Thoracic aorta (tissue), 2 donors: ENCODE measurements at places on chromosomes 12 and 14.

GRCh38 chr14:100199240-100199860 lies 39.6 kb upstream of the YY1 start:
- DNase-seq, result no peak

DNA sequence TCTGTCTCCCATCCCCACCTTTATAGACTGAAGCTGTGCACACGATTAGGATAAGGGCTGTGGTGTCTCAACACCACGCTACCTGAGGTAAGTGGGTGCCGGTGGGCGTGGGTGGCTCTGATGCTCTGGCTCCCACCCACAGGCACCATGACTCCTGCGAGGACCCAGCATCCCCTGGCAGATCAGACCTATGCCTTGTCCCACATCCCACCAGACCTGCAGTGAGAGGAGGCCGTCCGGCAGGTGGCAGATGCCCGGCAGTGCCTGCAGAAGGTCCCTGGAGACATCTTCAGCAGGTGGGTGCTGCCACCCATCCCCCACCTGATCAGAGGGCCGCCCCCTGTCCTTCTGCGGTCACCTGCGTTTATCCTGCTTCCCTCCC lies 104.4 kb upstream of the PRB2 start:
- no peak for DNase-seq

DNA sequence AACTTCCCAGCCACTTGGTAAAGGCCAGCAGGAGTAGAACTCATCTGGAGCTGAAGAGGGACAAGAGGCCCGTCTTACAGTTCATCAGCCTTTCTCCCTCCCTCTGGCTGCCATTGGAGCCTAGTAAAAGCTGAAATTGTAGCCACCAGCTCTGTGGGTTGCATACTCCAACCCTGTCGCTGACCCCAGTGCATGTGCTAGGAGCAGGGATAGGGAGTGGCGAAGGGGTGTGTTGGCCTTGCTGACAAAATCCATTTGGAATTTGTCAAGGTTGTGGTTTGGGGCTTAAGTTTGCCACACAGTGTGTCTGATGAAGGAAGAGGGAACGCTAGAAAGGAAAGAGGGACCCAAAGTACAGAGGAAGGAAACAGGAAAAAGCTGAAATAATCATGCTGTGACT lies 4.0 kb upstream of the ARF3 start:
- no peak for DNase-seq

DNA sequence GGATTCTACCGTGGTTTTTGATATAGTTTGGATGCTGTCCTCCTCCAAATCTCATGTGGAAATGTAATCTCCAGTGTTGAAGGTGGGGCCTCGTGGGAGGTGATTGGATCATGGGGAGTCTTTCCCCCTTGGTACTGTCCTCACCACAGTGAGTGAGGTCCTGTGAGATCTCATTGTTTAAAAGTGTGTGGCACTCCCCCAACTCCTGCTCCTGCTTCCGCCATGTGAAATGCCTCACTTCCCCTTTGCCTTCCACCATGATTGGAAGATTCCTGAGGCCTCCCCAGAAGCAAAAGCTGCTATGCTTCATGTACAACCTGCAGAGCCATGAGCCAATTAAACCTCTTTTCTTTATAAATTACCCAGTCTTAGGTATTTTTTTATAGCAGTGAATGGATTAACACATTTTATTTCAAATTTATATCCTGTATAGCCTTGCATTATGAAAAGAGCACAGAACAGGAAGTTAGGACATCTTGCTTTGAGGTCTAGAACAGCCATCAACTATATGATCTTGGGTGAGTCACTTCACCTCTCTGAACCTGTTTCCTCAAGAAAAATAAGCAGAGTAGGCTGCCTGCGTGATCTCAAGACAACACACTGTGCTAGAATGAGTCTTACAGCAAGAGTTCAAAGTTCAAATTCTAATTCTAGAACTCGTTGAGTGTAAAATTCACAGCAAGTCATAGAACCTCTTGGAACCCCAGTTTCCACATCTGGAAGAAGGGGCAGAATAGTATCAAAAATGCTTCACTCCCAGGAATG lies 160.9 kb upstream of the EEA1 start:
- DNase-seq, result no peak

- no peak for DNase-seq
These were observed at the start of gene SIX1 for GRCh38 chr14:60648934-60649874. SIX1 (minus strand) TSS chr14:60649477; CDS start chr14:60649189, 288 bp downstream.

DNA sequence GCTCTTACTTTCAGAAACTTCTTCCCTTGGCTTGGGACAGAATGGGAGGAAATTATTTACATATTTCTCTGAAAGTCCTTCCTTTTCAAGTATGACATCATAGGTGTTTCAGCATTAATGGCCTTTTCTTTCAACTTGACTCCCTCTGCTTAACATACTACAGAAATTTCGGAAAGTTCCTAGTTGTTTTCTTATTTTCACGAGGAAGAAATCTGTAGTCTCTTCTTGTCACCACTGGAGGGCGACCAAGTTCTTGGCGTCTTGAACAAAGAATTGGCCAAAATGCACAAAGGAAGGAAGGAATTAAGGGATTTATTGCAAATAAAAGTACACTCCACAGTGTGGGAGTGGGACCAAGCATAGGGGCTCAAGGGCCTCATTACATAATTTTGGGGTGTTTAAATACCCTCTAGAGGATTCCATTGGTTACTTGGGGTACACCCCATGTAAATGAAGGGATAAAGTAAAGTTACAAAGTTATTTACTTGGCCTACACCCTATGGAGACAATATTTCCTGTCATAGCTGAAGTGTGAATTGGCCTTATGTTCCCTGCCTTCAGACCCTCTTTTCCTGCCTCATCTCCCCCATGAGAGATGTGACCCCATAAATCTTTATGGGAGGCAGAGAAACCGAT lies 70.4 kb downstream of the RPL10L start:
- DNase-seq, result no peak

GRCh38 chr12:92294676-92295440 lies 149.2 kb upstream of the BTG1 start:
- DNase-seq, result no peak
